EL (cell line): ENCODE measurements at places on chromosomes 16 and 17.

- DNase-seq: no peak
These were observed 10.7 kb downstream of the COL1A1 start for GRCh38 chr17:50190603-50191358.

DNA sequence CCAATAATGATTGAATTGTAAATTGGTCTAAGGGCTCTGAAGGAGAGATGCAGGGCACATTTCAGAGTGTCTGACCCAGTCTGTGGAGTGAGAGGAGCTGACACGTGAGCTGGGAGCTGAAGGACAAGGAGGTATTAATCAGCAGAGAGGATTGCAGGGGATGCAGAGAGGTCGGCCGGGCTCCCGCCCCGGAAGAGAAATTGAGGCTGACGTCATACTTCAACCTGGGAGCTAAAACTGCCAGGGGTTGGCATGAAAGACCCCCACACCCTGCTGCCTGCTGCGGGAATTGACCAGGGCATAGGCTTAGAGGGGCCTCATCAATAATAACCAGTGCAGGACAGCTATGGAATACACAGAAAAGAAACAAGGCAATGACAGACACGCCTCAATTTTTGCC, 53.6 kb upstream of the CLEC19A start:
- DNase-seq: no peak

GRCh38 chr17:17568772-17569195, 22.7 kb downstream of the PEMT start:
- DNase-seq: peak; percentile 56

- DNase-seq: no peak
These were observed 741 bp upstream of the TLCD3A start for GRCh38 chr17:731644-732066.

GRCh38 chr16:66510711-66511601, 39.0 kb downstream of the TK2 start:
- DNase-seq: no peak

GRCh38 chr17:79144133-79144532, 69.5 kb downstream of the ENGASE start:
- DNase-seq: no peak

DNA sequence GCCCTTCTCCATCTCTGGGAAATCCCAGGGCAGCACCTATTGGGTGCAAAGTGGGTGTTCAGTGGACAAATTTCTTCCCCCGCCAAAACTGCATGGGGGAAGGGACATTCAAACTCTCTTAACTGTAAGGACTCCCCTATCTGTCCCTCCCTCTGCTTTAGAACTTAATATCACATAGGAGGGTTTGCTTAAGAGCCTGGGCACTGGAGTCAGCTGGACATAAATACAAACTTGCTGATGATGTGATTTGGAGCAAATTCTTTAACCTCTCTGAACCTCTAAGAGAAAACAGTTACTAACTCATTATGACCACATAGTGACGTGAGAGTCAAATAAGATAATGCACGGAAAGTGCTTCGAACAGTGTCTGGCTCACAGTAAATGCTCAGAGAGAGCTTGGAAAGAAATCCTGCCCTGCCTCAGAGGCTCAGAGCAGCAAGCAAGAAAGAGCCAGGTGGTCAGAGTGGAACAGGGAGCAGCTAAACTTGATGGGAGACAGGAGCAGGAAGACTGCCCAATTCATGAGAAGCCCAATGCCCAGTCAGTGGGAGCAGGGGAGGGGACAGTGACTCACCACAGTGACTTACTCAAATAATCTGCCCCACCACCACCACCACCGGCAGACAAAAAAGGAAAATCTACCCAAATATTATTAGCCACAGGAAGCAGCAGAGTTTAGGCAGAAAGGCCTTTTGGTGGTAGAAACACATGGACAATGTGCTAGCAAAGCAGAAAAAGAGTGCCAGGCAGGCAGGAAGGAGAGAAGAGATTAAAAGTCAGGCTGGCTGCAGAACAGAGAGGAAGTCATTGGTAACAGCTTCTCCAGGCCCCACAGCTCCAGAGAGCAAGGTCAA, 23.9 kb upstream of the CCL1 start:
- DNase-seq: peak; percentile 45

DNA sequence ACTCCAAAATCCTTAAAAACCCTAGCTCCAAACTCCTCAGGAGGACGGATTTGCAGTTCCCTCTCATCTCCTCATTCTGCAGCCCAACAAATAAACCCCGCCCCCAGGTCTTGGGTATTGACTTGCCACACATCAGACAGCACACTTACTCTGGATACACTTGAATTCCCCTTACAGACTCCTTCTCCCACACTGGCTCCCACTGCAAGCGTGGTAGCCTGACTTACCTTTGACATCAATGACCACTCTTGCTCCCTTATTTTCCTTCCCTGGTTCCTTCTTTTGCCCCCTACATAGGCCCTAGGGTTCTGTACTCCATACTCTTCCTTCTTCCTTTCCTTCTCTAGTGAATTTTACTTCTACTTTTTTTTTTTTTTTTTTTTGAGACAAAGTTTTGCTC, 7.5 kb downstream of the RFFL start:
- DNase-seq: no peak

GRCh38 chr16:75868636-75869632, 142.6 kb upstream of the CPHXL start:
- no peak for DNase-seq

DNA sequence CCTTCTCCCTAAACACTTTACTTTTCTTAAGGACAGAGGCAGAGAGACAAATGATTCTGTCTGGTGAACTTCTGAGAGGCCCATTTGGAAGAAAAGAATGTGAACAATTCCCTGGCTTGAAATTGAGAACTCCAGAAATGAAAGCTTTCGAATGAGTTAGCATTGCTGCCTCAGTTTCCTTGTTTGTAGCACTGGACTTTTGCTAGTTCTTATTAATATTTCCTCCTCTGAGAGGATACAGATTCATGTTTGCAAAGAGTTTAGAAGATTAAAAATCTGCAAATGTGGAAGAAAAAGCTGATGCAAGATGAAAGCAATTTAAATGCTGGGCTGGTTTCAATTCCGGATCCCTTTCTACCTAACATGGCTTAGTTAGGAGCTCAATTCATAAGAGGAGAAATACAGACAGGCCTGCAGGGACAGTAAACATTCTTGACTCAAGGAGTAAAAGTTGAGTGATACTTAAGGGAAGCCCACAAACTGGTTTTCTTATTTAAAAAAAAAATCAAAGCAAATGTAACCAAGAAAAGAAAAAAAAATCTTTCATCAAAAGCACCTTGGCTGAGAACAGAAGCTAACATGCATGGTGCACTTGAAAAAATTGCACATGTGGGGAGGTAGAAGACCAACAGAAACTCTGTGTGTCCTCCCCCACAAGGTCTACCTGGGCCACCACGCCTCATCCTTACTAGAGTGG, 27.1 kb downstream of the HNF1B start:
- no peak for DNase-seq

- no peak for DNase-seq
These were observed 15.5 kb downstream of the DYNC1LI2 start for GRCh38 chr16:66735891-66736290.

DNA sequence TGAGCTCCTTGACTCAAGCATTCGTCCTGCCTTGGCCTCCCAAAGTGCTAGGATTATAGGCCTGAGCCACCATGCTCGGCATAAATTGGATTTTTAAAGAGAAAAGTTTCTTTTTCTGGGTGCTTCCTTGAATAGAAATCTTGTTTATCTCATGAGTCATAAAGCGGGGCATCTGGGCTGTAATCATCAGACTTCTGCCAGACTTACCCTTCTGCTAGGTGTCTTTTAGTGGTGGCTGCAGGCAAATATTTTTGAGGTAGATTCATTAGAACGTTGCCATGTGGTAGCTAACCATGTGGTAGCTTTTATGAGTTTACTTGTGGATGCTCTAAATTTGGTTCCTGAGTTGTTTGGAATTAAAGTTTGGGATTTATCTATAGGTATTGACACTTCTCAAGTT, 13.4 kb downstream of the PGS1 start:
- peak; percentile 88 for DNase-seq

DNA sequence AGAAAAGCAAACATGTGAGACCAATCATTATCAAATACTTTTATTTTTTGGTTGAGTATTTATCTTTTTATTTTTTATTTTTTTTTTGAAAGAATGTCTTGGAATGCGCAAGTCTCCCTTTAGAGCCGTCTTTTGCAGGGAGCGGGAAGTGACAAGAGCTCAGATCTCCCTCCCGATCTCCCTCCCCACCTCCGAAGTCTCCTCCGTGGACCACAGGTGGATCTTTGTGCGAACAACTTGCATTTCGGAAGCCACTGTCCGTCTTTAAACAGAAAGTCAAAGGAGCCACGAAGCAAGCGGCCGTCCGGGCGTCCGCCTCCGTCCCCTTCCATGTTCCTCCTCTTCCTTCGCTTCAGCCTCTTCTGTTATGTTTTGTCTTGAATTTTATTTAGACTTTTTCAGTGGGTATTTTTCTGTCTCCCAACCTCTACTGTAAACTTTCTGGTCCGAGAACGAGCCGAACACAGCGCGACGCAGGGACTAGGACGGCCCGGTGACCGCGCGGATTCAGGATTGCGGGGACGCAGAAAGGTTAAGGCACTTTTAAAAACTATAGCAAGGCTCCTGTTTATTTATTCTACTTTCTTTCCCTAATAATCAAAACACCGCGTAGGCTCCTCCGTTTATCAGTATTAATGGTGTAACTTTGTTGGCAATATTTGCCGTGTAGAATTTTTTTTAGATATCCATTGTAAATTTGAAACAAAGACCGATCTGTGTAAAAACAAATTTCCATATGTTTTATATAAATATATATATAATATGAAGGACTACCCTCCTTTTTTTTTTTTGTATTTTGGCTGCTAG, 3.3 kb downstream of the FOXF1 start:
- DNase-seq: no peak

GRCh38 chr17:6547336-6547735, 9.0 kb downstream of the PITPNM3 start:
- DNase-seq: no peak
